Suppressor macrophage (primary cell): ENCODE measurements at places on chromosomes 13 and 19.

GRCh38 chr13:35129500-35129899, 187.4 kb downstream of the NBEA start:
- DNase-seq = peak; percentile 38

- no peak for DNase-seq
Measured at GRCh38 chr13:93004919-93005318, 221.7 kb upstream of the GPC6 start.

DNA sequence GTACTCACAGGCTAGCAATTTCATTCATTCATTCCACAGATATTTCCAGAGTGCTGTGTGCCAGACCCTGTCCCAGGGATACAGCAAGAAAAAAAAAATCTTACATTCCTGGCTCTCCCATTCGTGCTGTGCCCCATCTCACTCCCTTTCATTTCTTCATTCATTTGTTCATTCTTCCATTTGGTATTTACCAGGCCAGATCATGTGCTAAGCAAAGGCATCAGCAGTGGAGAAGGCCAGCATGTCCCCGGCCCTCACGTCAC, 2.3 kb downstream of the MAP3K10 start:
- DNase-seq = no peak

DNA sequence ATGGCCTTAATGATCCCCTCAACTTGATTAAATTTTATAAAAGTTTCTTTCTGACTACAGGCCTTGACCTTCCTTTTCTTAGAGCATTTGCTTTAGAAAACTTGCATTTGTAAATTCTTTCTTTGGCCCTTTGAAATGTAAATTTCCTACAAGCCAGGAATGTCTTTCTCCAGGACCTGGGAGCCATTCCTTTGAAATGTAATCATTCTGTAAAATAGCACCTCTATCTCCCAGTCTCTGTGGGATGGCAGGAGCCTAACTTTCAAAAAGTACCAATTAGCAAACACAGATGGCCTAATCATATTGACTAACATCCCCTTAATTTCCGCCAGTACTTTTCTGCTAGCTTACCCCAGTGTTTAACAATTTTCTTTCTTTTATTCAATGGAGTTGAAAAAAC, 1394.2 kb upstream of the ATXN8OS start:
- no peak for DNase-seq

- DNase-seq = no peak
Measured at GRCh38 chr19:17616961-17617806, 61.7 kb downstream of the COLGALT1 start.

GRCh38 chr19:40147693-40148347, 43.4 kb upstream of the MAP3K10 start:
- DNase-seq = peak; percentile 77

DNA sequence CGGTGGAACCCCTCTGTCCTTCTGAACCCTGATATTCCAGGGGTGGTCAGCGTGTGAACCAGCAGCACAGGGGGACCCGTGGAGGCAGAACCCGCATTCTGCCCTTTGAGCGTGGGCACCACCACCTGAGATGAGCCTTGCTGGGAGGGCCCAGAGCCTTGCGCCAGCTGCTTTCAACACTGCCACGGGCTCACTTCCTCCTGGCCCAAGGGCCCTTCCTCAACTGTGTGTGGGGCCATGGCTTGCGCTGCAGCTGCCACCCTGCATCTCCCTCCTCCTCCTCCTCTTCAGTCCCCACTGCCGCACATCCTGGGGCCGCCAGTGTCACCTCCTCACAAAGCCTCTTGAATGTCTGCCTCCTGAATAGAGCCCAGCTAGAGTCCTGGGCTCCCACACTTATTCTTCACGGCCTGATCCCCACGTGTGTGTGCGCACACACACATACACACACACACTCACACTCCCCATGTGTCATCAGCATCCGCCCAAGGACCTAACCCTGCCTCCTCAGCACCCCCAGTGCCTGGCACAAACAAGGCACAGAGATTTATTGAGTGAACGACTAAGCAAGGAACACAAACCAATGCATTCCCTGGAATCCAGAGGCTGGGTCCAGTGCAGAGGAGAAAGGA, 26.9 kb upstream of the TMEM160 start:
- DNase-seq = peak; percentile 90

DNA sequence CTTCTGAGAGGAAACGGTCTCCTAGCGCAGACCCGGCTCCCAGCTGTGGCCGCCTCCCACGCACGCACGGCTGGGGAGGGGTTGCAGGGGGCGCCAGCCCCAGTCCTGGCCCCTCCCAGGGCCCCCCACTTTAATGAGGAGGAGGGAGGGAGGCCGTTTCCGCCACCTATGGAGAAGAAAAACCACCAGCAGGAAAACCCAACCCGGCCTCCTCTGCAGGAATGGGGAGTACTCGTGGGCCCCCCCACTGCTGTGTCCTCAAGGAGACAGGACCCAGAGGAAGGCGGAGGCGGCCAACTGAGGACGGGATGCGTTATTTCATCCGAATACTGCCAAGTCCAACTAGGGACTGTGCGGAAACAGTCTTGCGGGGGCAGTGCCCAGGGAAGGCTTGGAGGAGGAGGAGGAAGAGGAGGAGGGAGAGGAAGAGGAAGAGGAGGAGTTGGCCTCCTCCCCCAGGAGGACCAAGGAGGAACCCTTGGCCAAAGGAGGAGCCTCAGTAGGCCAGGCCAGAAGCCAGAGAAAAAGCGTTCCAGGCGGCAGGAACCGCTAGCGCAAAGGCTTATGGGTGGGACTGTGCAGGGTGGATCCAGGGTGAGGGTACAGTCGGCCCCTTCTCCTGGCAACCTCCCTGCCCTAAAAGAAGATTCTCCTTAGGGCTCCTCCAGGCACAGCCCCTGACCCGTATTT, 3.9 kb upstream of the SSBP4 start:
- DNase-seq = peak; percentile 91

- DNase-seq = no peak
Measured at GRCh38 chr19:40718774-40719391, 2.0 kb downstream of the ITPKC start.

DNA sequence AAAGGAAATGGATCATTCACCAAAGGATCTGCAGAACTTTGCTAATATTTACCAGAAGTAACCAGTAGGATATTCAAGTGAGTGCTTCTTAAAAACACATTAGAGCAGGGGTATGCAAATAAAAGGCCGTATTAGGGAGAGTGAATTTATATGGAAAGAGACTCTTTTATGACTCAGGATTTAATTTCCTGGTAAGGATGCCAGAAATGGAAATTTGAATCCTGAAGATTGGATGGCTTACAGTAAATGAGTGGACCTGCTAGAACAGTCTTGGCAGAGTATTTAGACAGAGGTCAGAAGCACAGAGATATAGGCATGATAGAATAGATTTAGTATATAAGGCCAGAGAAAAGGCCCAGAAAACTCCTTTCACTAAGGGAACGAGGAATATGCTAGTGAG, 201.6 kb downstream of the SLITRK5 start:
- DNase-seq = no peak

DNA sequence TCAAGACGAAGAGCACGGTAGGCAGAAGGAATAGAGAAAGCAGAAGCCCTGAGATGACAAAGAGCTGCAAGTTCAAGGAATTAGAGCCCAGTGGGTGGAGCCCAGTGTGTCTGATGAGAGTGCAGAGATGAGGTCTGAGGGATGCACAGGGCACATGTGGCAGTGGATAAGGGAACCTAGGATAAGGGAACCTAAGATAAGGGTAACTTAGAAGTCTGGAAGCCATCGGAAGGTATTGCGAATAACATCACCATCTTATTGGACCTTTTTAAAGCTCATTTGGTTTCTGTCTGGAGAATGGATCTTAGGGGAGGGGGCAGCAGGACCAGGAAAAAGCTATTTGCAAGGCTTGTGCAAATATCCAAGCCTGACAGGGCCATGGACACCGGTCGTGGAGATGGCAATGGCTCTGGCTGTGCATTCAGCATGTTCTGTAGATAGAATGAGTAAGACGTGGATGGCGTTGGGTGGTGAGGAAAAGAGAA, 1.3 kb downstream of the FPR3 start:
- peak; percentile 88 for DNase-seq

DNA sequence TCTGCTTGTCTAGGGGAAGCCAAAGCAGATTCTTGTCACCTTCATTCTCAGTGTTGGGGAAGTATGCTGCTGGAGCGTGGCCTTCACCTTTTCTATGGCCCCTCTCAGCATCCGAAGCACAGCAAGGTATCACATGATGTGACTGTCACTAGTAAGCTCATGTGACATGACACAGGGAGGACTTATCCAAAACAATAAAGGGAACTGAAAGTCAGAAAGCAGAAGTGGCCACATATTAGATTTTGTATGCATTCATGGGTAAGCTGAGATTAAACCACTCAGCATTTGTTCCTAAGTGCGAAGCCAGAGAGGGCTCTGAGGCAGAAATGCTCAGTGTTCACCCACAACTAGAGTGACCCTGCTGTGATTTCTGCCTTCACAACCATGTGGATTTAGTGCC, 72.8 kb upstream of the PCDH8 start:
- DNase-seq = peak; percentile 73

- no peak for DNase-seq
Measured at GRCh38 chr13:47955836-47956235, 45.2 kb downstream of the SUCLA2 start.

- DNase-seq = no peak
Measured at GRCh38 chr19:47487551-47488515, 3.8 kb upstream of the KPTN start.

- peak; percentile 53 for DNase-seq
Measured at GRCh38 chr13:26914624-26915023, 154.0 kb upstream of the GPR12 start.
